NCI-H748 treated with DMSO at 0.1 percent for 48 hours (cell line): ENCODE measurements at places on chromosomes 13 and 19.

- no peak for DNase-seq
Measured at GRCh38 chr19:11335449-11336146, 3.9 kb downstream of the RAB3D start.

DNA sequence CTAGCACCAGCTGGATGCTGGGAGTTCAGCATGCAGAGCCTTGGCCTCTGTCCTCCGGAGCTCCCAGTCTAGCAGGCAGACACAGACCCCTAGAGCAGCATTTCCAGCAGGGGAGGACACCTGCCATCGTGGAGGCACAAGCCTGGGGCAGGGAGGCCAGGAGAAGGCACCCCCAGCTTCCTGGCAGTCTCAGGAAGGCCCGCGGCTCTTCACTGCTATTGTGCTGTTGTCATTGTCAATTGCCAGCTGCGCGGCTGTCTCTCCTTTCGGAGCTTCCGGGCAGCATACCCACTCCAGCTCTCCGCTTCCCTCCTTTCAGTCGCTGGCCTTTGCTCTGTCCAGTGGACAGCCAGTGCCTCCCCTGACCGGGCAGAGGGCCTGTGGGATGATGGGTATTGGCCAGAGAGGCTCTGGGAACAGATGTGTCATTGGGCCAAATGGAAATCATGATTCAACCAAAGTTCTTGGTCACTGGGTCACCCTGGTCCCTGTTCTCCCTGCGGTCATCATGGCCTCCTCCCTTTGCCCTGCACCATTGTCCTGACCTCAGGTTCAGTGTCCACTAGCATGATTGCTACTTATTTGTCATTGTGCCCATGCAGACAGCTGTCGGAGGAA lies 93.0 kb downstream of the SLC7A1 start:
- no peak for DNase-seq

DNA sequence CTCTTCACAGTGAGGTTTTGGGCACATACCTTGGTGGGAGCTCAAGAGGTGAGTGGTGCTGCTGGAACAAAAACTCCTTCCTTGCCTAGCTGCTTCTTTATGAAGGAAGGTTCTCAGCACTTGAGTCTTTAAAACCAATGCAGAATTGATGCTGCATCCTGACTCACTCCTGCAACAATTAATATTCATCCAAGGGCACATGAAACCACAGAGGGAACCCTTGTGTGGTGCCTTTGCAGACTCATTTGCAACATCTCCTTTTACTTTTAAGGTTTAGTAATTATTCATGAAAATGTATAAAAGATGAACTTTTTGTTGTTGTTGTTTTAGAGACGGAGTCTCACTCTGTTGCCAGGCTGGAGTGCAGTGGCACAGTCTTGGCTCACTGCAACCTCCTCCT lies 30.1 kb downstream of the OPA3 start:
- no peak for DNase-seq

DNA sequence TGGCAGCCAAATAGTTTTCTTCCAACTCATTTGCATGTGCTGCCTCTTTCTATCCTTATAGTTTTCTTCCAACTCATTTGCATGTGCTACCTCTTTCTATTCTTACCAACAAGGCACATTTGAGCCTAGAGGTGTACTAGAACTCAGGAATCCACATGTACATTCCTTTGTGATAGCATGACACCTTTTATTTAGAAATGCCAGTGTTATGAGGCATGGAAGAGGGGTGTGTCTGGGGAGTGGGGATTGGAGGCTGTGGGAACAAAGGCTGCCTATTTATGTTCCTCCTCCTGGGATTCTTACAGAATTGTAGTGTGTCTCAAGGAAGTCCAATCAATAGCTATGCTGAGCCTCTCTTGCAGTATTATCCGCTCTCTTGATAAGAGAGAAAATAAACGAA lies 966.7 kb downstream of the PCDH17 start:
- no peak for DNase-seq

GRCh38 chr13:112814905-112815585 lies 125.2 kb downstream of the ATP11A start:
- no peak for DNase-seq

DNA sequence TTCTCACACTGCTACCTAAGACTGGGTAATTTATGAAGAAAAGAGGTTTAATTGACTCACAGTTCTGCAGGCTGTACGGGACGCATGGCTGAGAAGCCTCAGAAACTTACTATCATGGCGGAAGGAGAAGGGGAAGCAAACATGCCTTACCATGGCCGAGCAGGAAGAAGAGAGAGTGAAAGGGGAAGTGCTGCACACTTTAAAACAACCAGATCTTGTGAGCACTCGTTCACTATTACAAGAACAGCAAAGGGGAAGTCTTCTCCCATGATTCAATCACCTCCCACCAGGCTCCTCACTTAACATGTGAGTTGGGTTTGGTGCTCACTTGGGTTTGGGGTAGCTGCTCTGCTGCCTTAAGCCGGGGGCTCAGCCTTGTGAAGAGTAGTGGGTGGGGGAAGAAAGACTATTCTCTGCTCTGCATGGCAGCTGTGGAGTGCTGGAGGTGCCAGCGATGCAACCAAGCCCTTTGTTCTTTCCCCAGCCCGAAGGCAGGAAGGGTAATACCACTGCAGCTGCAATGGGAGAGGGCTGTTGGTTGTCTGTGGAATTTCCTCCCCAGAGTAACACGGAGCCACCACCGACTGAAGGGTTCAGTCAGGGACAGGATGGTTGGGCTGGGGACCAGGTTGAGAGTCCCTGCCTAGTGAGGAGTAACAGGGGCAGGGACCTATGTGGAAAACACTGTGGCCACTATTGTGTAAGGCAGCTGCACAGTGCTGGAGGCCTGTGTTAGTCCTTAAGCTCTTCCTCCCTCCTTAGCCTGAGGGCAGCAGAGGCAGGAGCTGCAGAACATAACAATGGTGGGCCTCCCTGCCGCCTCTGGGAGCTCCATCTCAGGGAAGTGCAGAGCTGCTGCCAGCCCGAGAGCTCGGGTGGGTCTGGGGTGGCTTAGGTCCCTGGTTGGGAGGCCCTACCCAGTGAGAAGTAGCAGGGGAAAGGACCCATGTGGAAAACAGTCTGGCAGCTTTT lies 1262.5 kb downstream of the EFNB2 start:
- no peak for DNase-seq

GRCh38 chr13:42041684-42042035 lies 6.8 kb upstream of the DGKH start:
- DNase-seq = peak; percentile 52

DNA sequence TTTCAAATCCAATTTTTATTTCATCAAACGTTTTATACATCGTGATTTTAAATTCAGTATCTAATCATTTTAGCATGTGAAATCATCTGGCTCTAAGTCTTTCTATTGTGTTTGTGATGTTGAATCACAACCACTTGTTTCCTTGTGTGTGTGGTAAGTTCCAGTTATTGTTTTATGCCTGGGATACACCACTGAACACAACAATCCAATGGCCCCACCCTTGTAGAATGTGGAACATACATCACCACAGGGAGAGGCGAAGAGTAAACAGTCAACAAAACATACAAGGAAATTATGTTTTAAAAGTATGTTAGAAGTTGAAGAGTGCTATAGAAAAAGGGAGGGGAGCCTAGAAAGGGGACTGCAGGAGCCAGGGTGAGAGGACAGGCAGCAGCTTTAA lies 100.5 kb downstream of the EPSTI1 start:
- no peak for DNase-seq

DNA sequence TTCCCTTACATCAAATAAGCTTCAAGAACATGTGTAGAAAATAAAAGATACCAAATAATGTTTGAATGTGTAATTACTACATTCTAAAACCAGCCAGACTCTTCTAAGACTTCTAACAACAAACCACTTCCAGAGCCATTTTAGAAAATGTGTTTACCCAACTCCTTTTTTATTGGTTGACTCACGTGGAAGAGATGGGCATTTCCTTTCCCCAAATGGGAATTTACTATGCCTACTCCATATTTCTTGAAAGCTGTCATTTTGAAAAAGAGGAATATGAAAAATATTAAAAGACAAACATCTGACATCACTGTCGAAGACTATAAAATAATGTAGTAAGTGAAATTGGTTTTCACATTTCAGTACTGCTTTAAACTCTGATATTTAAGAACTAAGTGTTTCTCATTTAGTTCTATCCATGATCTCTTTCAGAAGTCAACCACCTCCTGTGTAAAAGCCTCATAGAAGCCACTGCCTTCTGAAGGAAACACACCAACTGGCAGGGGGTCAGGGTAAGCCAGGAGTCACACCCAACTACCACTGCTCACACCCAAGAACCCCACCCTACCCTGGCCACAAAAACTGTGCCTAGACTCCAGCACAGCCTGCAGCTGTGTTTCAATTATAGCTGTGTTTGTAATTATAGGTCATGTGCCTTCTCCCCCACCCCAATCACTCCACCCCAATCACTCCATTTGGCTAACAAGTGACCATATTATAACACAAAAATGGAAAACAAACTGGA lies 86.8 kb downstream of the UBL3 start:
- peak; percentile 94 for DNase-seq

GRCh38 chr13:26820871-26821270 lies 60.3 kb upstream of the GPR12 start:
- DNase-seq = no peak

GRCh38 chr19:11434703-11435056 lies 241 bp downstream of the ODAD3 start:
- no peak for DNase-seq

- DNase-seq = peak; percentile 82
Measured at GRCh38 chr13:36858290-36858689, 39.3 kb downstream of the RFXAP start.

DNA sequence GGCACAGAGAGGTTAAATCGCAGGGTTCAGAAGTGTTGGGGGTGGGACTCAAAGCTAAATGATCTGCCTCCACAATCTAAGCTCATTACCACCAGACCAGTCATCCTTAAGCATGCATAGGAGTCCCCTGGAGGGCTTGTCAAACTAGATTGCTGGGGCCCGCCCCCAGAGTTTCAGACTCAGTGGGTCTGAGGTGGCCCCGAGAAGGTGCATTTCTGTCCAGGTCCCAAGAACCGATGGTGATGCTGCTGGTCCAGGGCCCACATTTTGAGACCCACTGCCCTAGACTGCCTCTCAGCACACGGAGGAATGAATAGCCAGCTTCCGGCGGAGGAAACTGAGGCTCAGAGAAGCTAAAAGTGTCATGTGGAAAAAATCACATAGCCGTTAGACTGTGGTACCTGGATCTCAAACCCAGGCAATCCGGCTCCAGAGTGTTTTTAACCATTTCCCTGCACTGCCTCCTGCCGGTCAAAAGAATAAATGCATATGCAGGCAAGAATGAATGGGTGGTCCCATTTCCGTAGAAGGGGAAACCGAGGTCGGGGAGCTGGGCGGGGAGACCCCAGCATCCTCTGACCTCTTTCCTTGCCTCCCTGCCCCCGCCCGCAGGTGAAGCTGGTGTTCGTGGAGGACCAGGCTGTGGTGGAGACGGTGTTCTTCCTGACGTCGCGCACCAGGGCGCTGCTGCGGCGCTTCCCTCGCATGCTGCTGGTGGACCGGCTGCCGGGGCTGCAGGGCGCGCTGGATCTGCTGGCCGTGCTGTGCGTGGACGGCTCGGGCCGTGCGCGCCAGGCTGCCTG lies 23.8 kb downstream of the ZSWIM9 start:
- DNase-seq = no peak

GRCh38 chr13:52906122-52906903 lies 57.9 kb upstream of the PCDH8 start:
- DNase-seq = no peak

DNA sequence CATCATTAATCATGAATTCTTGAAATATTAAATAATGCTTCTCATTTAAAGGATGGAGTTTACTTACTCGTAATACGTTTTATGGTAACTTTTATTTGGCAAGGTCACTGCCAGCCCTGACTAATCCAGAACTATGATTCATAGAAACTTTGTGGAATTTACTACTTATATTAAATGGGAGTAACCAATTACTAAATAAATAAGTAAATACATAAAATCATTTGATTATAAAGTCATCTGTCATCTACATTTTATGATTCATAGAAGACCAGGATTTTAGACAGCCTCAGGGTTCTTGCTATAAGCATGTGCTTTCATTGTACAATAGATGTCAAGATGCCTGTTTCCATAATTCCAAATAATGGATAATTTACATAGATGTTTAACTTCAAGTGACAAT lies 611.1 kb downstream of the TBC1D4 start:
- DNase-seq = no peak

DNA sequence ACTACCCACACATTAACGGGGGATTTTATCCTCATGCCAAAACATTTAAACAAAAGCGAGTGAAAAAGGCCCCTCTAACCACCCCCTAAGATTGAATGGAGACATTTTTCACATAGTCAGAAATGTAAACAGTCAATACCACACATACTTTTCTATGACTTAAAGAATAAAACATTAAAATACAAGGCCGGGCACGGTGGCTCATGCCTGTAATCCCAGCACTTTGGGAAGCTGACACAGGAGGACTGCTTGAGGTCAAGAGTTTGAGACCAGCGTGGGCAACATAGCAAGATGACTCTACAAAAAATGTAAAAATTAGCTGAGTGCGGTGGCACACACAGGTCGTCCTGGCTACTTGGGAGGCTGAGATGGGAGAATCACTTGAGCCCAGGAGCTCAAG lies 47.3 kb downstream of the MPHOSPH8 start:
- DNase-seq = no peak

GRCh38 chr19:27776524-27776923 lies 1436.4 kb downstream of the UQCRFS1 start:
- no peak for DNase-seq

DNA sequence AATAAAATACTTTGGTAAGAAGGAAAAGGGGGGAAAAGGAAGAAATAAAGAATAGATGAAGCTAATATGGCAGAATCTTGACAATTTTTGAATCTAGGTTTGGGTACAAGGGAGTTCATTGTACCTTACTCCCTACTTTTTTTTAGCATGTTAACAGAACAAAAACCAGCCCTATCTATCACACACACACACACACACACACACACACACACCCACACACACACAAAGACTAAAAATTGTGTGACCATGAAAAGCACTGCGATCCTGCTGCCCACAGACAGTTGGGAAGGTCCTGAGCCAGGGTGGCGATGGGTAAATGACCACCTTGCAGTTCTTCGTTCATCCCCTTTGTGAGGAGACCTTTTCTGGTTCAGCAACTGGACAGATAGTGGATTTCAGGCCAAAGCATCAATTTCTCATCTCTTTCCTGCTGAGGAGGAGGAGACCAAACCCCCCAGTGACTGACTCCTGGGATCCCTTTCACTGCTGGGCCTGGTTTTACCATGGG lies 91.8 kb downstream of the SIPA1L3 start:
- no peak for DNase-seq

- DNase-seq = no peak
Measured at GRCh38 chr13:76720821-76721220, 165.4 kb downstream of the KCTD12 start.

- no peak for DNase-seq
Measured at GRCh38 chr19:39825531-39826076, 8.4 kb downstream of the DYRK1B start.

- DNase-seq = no peak
Measured at GRCh38 chr19:51103926-51104341, 4.3 kb downstream of the CTU1 start.

GRCh38 chr13:52187029-52187423 lies 27.6 kb upstream of the NEK3 start:
- DNase-seq = no peak

DNA sequence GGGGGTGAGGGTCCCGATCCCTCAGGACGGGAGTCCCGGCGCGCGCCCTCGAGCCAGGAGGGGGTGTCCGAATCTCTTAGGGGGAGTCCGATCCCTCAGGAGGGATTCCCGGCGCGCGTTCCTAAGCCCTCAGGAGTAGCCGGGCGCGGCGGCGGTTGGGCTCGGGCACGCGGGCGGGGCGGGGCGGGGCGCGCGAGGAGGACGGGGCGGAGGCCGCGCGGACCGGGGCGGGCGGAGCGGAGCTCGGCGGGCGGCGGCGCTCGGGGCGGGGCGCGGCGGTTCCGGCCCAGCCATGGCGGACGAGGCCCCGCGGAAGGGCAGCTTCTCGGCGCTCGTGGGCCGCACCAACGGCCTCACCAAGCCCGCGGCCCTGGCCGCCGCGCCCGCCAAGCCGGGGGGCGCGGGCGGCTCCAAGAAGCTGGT lies at the start of gene CUL4A:
CUL4A (plus strand) TSS at position 278 of the 423 bp plus-strand sequence; CDS start at position 293, 15 bp downstream.
- peak; percentile 42 for DNase-seq
